T-helper 22 cell (primary cell): ENCODE measurements at places on chromosomes 1 and 21.

- peak; percentile 85 for DNase-seq
These were observed 17.7 kb downstream of the PTPRC start for GRCh38 chr1:198656500-198656932.

GRCh38 chr1:56638248-56638647 is 6.9 kb upstream of the PRKAA2 start:
- no peak for DNase-seq

GRCh38 chr1:30484668-30485067 is 238.7 kb downstream of the MATN1 start:
- no peak for DNase-seq

GRCh38 chr21:38619992-38620479 is 121.8 kb upstream of the ERG start:
- no peak for DNase-seq

DNA sequence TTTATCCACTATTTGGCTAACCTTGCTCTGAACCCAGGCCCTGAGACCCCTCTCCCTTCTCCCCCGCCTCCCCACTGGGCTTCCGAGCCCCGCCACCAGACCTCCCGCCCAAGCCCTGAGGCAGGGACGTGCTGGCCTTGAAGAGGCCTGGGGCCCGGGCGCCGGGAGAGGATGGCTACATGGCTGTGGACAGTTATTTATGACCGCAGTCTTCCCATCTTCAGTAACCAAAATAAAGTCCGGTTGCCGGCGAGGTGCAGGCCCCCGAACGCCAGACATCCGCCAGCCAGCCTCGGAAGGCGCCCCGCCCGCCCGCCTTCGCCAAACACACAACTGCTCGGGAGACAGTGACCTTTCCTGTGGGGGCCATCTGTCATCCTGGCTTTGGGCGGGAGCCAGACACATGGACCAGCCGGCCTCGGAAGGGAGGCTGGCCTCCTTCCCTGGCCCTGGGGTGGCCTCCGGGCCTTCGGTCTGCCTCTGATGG is 69.0 kb downstream of the DHRS3 start:
- no peak for DNase-seq

GRCh38 chr1:50368179-50369007 is 54.9 kb downstream of the DMRTA2 start:
- DNase-seq, result no peak

- no peak for DNase-seq
These were observed 7.7 kb upstream of the CD5L start for GRCh38 chr1:157849229-157849875.

DNA sequence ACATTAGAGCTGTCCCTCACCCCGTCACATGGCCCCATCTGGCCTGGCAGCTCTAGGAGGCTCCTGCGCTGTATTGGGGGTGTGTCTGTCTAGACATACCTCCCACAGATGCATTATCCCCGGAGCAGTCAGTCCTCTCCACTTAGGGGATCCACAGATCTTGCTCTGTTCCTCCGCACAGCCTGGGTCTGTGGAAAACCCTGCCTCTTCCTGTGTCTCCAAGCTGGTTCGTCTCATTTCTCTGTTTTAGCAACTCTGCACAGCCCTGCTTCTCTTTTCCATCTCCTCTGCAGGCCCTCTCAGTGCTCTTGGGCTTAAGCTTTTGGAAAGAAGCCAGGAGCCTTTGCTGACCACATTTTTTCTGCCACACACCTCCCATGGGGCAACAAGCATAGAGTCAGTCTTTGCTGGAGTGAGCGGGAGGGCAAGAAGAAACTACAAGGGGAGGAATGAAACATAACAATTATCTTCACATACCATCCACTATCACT is 241.5 kb downstream of the FOXD2 start:
- no peak for DNase-seq

DNA sequence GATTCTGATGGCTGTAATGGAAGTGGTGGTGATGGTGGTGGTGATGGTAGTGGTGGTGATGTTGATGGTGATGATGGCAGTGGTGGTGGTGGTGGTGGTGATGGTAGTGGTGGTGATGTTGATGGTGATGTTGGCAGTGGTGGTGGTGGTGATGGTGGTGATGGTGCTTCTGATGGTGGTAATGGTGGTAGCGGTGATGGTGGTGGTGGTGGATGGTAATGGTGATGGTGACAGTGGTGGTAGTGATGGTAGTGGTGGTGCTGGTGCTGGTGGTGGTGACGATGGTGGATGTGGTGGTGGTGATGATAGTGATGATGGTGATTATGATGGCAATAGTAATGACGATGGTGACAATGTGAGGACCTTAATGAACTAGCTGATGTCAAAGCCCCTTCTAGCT is 35.6 kb upstream of the LRRC3 start:
- DNase-seq, result no peak

DNA sequence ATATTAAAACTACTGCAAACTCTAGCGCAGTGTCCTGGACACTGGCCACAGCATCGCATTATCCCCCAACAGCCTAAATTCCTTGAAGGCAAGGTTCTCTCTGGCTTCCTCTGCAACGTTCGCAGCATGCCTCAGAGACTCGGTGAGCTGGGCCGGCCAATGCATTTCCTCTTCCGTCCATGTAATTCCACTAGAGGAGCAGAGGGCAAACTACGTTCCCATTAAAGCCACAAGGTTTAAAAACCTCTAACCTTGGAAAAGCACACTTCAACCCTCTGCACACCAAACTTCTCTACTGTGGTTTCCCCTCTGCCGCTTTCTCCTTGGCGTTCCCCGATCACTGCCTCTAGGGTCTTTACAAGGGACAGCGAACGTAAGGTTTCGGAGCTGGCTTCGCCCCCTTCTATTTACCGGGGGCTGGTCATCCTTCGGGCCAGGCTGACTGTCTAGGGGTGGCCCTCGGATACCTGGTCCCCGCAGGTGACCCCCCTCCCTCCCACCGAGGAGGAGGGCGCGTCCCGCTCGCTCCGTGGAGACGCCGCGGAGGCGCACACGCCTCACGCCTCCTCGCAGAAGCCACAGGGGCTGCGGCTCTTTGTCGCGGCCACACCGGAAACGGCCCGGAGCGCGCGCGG is 456 bp upstream of the SMYD2 start:
- no peak for DNase-seq

DNA sequence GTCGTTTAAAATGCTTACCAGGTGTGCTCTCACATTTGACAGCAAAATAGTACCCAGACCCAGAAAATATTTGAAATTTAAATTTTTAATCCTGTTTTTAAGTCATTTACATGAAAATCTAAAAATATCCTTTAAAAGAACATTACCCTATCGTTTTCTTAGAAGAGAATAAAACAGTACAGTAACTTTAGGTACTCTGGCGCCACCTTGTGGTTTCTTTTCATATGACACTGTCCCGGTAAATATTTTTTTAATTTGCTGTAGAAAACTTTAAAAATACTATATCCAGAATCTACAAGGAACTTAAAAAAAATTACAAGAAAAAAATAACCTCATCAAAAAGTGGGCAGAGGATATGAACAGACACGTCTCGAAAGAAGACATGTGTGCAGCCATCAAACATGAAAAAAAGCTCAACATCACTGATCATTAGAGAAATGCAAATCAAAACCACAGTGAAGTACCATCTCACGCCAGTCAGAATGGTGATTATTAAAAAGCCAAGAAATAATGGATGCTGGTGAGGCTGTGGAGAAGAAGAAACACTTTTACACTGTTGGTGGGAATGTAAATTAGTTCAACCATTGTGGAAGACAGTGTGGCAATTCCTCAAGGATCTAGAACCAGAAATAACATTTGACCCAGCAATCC is 129.2 kb downstream of the RGS21 start:
- DNase-seq, result no peak

DNA sequence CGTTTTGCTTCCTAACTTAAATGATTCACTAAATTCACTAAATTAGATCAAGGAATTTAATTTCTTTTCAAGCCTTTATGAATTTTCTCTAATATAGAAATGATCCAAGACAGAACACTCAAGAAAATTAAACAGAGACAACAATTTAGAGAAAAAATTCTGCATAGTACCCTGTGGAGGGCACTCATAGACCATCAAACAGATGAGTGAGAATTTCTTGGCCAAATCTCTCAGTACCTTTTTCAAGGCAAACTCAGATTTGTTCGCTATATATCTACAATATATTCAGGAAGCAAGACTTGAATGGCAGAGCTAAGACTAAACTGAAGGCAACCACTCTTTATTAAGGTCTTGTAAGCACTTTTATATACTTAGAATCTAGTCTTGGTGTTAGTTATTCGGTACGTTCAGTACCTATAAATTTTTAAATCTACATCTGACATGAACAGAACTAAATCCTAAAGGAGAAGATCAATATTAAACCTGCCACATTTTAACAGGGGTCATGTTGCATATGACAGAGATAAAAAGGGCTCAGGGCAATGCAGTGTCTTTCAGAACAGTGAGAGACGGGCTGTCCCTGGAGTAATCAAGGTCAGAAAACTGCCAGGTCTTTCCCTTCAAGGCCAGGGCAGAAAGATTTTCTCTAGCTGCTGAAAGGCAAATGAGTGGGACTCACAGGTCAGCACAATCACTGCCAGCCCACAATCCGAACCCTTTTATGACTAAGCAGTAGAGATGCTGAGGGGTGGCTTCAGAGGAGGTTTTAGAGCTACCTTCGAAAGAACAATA is 118.8 kb upstream of the TMPRSS15 start:
- DNase-seq, result no peak

GRCh38 chr1:184910691-184911091 is 63.6 kb downstream of the NIBAN1 start:
- DNase-seq, result no peak
